Sigmoid colon (tissue), 7 donors: ENCODE measurements at places on chromosomes 12 and 14.

GRCh38 chr12:21138016-21138415 lies 7.0 kb downstream of the SLCO1B1 start:
- DNase-seq = no peak

DNA sequence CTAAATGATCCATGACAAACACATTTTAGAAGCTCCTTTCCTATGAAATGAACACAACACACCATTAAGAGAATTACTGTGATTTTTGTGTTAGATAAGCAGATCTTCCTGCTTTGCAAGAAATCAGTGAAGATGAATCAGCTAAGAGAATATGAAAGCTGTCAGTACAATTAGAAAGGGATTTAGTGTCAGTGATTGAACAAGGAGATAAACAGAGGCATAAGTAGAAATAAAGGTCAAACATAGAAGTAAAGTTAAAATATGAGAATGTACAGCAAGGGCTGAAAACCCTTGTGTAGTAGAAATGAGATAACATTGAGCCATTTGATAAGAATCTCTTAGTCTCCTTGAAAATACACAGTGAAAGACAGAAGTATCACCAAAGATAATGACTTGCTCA lies 21.4 kb upstream of the SLC16A7 start:
- DNase-seq = no peak

GRCh38 chr12:102876883-102877282 lies 40.2 kb downstream of the PAH start:
- DNase-seq = no peak

DNA sequence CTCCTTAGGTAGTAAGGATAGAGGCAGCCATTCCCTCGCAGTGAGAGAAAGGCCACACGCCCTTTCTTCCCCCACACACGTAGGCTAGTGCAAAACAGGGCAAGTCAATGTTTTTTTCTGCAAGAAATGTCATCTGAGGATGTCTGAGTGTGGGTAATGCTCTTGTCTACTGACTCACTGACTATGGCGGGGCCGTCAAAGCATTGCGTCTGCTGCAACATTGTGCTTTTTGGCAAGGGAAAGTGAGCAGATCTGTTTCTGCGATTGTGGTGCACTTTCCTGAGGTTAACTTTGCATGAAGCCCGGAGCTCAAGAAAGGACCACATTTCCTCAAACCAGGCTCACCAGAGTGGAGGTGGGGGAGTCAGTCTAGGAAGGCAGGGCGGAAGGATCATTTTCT lies 181.6 kb upstream of the GZMB start:
- DNase-seq = no peak

DNA sequence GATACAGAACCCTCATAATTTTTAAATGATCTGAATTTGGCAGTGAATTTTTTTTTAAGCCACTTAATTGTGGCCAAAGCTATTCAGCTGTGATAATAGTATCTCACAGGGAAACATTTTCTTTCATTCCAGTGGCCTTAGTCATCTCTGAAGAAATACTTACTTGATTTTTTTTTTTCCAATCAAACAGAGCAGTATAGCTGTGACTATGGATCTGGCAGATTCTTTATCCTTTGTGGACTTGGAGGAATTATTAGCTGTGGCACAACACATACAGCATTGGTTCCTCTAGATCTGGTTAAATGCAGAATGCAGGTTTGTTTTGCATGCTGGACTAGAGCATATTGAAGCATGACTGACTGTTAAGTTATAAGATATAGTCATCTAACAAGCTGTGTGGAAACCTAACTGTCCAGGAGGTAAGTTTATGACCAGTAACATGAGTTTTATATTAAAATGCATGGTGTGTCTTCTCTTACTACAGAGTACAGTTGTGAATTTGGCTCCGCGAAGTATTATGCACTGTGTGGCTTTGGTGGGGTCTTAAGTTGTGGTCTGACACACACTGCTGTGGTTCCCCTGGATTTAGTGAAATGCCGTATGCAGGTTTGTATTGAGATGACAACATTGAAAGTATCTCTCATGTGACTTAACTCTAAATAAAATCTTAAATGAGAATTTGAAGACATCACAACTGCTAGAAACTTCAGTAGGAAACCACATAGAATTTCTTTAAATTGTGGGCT lies 1.9 kb downstream of the SLC25A3 start:
- DNase-seq = no peak

DNA sequence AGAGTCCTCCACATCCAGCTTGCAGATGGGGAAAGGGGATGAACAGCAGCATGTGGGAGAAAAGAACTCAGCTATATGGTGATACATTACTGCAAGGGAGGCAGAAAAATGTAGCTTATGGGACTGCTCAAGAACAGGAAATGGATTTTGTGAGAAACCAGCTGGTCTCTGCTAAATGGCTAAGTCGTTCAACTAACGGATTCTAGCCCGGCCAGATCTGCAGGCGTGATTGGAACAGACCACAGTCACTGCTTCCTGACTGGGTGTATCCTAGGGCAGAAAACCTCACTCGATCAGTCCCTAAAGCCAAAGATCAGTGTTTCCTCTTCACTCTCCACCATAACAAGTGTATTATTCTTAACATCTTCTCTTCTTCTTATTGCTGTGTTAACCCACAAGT lies 8.1 kb upstream of the PTGDR start:
- DNase-seq = no peak

- DNase-seq = peak; percentile 74
Measured at GRCh38 chr12:90836689-90837088, 118.3 kb downstream of the CCER1 start.

DNA sequence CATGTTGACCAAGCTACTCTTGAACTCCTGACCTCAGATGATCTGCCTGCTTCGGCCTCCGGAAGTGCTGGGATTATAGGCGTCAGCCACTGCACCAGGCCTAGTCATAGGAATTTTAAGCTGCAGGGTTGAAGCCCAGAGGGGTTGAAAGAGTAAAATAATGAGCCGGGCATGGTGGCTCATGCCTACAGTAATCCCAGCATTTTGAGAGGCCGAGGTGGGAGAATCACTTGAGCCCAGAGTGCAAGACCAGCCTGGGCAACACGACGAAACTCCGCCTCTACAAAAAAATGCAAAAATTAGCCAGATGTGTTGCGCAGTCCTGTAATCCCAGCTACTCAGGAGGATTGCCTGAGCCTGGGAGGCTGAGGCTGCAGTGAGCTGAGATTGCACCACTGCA lies 69.6 kb downstream of the GALNT8 start:
- no peak for DNase-seq

DNA sequence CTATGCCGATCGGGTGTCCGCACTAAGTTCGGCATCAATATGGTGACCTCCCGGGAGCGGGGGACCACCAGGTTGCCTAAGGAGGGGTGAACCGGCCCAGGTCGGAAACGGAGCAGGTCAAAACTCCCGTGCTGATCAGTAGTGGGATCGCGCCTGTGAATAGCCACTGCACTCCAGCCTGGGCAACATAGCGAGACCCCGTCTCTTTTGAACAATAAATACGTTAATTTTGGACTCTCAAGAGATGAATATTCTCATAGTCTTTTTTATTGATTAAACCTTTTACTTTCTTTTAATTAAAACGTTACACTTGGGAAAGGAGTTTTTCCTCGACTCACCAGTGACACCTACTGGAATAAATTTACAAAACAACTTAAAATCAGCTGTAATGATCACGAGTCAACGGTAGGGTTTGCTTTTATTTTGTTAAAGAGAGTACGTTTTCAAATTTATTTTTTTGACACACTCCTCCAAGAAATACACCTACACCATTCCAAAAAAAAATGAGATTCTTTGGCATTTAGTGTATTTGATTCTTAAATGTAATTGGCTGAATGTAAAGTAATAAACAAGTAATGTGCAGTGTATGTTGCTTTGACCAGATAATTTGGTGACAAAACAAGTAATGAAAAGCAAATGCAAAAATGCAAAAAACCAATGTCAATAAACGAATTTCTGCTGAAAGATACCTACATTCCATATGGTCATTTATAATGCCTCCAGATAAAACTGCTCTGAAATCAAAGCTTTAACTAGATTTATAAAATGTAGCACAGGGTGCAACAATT lies 687 bp upstream of the RPS29 start:
- no peak for DNase-seq

GRCh38 chr14:87940894-87941293 lies 52.1 kb downstream of the GALC start:
- DNase-seq = no peak

DNA sequence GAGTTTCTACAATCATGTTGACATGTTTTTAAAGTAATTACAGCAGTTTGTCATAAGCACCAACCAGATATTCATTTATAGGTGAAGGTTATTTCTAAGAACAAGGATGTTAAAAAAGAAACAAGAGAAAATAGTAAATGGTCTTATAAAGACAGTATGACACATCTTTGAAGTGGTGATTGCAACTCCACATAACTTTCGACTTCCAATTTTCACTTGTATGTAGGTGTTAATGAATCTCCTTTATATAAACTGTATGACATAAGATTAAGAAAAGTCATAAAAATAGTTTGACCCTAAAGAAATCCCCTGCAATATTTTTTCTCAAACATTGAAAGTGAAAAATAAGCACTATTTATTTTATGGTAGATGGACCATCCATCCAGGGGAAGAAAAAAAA lies 144.8 kb upstream of the PTPRQ start:
- DNase-seq = no peak

DNA sequence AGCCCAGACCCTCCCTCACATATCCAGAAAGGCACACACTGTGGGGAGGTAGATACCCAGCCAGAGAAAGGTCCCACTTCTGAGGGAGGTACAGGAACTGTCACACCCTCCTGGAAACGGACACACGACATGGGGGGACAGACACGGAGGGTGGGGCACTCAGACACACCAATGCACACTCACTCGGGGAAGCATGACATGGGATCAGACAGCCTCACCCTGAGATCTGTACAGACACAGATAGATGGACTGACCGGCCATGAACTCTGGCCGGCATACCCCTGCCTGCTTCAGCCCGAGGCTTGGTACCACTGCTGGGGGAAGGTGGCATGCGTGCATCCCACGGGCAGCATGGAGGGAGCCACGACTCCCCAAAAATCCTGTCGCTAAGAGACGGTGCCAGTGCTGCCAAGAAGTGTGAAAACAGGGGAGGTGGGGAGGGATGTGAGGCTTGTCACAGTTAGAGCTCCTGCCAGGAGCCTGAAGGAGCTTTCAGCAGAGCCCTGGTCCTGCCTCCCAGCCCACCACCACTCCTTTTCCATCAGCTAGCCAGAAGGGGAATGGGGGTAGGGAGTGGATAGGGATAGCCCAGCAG lies 571 bp downstream of the CPNE6 start:
- DNase-seq = no peak

DNA sequence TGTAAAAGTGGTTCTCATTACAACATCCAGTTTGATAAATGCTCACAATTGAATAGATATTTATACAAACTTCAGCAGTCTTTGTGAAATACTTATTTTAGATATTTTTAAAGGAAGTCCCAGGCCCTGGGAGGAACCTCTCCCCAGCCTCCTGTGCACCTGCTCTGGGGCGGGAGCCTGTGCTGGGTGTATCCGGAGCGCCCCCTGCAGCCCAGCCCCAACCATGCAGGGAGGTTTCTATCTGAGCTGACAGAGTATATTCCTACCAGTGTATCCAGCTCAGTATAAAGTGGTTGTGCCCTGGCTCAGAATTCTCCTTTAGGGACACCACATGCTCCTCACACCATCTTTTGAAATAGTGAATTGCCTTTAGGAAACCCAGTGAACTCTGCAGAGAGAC lies 851.8 kb downstream of the TMEM121 start:
- DNase-seq = no peak

DNA sequence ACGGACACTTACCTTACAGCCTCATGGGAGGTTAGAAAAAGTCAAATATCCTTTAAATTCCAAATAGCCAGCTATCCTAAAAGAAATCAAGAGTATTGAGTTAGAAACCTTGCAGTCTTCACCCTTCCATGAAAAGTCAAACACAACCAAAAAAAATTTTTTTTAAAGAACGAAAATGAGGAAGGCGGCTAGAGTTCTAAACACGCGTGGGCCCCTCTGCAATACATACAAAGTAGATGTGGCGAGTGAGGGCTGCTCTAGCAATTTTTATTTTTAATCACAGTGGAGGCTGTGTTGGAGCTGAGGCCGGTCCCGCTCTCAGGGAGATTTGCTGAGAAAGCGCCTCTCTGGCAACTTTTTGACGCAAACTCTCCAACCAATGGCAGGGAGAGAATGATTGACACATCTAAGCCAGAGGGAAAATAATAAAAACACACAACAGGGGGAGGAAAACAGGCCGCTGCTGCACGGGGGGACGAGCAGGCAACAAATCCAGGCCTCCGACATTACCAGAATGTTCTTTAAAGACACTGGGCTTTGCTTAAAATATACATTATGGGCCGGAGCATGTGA lies at the start of gene OTX2:
Gene OTX2 (minus strand): TSS at position 333 of the 573 bp plus-strand sequence. CDS start 5,023 bp downstream, outside the sequence.
- DNase-seq = no peak

- DNase-seq = peak; percentile 21
Measured at GRCh38 chr14:76323331-76324050, 52.4 kb upstream of the ESRRB start.

- no peak for DNase-seq
Measured at GRCh38 chr14:93533437-93533836, 102.7 kb downstream of the UNC79 start.

GRCh38 chr14:95238487-95239298 lies 81.0 kb downstream of the CLMN start:
- no peak for DNase-seq

GRCh38 chr14:42869681-42870080 lies 1263.0 kb downstream of the LRFN5 start:
- no peak for DNase-seq

GRCh38 chr14:30445011-30445793 lies 113.8 kb upstream of the G2E3 start:
- DNase-seq = no peak

DNA sequence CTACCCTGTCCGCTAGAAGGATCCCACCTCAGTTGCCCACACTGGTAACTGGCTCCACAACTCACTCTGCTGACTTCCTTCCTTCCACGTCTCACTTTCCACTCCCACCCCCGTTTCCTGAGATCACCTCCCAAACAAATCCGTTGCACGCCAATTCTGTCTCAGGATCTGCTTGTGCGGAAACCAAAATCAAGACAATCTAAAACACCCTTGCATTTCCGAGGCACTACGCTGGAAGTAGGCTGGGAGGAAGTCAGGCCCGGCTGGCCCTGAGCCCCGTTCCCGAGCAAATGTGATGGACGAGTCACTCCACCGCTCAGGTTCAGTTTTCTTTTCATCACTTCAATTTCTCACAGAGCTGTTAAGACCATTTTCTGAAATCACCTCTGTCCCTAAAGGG lies 23.1 kb downstream of the ABCB9 start:
- DNase-seq = no peak

GRCh38 chr14:74475678-74476077 lies 17.4 kb downstream of the NPC2 start:
- no peak for DNase-seq

DNA sequence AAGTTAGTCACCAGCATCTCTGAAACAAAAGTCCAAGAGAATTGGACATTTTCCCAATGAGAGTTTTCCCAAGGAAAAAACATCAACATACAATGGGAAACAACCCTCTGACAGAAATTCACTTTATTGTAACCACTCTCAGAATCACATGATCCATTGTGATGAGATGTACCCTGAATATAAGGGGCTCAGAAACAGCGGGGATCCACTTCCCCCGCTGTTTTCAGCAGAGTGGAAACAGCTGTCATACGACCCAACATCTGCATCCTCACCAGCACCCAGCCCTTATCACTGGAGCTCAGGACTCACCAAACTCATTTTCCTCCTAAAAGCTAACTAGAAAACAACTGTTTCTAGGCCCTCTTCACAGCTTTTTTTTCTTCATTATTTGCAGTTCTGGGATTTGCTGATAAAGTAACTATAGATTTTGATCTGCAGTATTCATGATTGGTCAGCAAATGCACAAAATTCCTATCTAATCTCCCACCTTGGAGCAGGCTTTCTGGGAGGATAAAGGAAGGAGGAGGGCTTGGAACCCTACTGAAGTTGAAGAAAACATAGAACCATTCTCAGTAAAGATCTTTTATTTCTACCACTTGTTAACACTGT lies 31.3 kb downstream of the CORO1C start:
- no peak for DNase-seq

GRCh38 chr14:57714487-57714931 lies 151.4 kb downstream of the SLC35F4 start:
- no peak for DNase-seq
